Activated naive CD4-positive, alpha-beta T cell treated with anti-CD3 and anti-CD28 coated beads, Interleukin-2, amount 10 ng/mL, durations not matched to agents 7 days and 5 days (primary cell): ENCODE measurements at places on chromosomes 12 and 14.

DNA sequence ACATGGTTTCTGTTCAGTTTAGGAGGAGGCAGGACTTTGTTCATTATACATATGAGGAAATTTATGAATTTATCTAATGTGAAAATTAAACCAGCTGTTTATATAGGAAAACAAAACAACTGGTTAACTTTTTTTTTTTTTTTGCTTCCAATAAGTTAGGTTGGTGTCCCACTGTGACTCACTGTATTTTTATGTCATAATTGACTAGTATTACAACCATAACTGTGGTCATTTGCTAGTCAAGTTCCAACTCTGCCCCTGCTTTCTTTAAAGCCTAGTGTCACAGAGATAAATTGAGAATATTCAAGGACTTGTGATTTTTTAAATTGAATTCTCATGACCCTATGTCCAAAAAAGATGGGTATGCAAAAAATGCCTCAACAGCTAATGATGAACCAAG is 227.7 kb downstream of the BCAT1 start:
- DNase-seq: no peak

DNA sequence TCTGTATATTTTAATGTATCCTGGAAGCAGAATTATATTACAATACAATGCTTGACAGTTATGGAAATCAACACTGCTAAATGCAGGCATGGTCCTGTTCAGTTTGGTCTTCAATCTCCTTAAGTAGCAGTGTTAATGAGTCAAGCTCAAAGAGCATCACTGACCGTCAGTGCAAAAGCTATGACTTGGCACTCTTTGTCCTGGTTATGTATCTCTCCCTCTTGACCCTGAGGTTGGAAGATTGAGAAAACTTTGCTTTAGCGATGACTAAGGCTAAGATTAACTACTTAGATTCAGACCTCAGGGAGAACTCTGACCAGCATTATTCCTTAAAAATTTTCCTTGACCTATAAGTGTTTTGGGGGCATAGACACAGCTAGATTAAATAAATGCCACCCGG is 10.9 kb downstream of the CLEC7A start:
- DNase-seq: no peak

- no peak for DNase-seq
Measured at GRCh38 chr14:102793531-102794328, 16.5 kb downstream of the TRAF3 start.

DNA sequence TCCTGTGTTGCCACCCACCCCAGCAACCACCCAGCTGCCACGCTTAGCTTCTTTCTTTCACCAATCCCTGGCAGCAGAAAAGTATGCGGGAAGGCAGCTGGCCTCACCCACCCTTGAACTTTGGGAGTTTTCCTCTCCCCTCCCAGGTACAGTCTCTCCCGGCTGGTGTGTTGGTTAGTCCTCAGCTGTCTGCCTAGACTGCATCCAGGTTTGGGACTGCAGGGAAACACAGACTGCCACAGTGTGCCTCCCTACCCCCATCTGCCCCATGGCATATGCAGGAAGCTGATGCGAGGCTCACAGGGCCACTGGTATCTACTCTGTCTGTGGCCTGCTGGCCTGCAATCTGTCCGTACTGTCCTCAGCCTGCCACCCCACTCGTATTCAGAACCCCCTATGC is 2.1 kb downstream of the CD9 start:
- DNase-seq: no peak

- DNase-seq: no peak
Measured at GRCh38 chr12:89484470-89484869, 40.1 kb downstream of the GALNT4 start.

- DNase-seq: no peak
Measured at GRCh38 chr12:91105807-91106206, 5.5 kb downstream of the LUM start.

DNA sequence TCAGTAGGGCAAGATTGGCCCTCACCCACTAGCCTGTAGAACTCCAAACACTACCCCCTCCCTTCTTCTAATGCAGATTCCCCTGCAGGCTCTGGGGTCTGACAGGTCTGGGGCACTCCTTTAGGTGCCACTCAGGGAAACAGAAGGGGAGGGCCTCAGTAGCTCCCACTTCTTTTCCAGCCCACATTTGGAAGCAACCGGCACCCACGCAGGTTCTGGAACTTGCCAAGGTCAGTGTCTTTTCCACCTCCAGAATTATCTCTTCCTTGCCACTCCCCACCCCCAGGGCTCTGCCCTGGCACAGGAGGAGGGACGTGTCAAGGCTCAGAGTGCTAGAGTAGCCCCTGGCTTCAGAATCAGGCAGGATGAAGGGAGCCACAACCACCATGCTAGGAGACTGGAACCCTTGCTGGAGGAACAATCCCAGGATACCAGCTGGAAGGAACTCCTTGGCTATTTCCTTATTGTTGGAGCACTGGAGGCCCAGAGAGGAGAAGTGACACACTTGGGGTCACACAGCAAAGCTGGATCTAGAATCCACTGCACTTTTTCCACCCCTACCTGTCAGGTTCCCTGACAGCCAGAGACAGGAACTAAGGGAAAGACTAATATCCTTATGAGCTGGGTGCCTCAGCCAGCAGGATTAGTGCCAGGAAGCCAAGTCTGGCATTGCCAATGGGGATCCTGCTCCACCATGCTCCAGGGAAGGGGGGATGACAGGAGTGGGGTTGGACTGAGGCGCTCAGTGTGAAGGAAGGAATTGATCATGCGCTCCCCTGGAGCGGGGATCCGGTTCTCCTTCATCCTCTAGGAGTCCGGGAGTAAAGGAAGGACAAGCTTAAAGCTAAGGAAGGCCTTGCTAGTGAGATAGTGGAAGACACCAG is 1.8 kb upstream of the FIGNL2 start:
- no peak for DNase-seq

GRCh38 chr12:28602786-28603185 is 412.5 kb downstream of the CCDC91 start:
- DNase-seq: no peak

- DNase-seq: no peak
Measured at GRCh38 chr14:29463727-29464395, 463.8 kb downstream of the PRKD1 start.

GRCh38 chr12:83700838-83701237 is 1014.1 kb downstream of the TMTC2 start:
- DNase-seq: no peak

- DNase-seq: no peak
Measured at GRCh38 chr12:81596558-81596957, 162.6 kb downstream of the PPFIA2 start.

- DNase-seq: no peak
Measured at GRCh38 chr12:32446316-32447119, 47.2 kb downstream of the FGD4 start.
